ENCODE measurements at places on chromosomes 5 and 9.

DNA sequence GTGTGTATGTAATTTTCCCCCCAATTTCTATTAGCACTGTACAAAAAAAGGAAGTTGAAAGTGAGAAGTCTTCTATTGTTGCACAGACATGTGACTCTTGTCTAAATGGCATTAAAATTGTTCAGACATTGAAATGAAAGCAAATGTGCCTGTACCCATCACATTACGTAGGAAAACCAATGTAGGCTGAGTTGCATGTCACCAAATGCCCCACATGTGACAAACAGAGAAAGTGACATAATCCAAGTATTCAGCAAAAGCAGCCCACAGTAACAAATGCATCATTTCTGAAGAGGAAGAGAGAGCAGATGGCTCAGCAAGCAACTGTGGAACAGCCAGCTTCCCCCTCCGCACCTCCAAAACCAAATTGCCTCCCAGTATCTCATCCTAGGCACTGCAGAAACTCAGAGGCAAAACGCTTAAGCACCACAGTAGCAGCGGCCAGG is 161.5 kb upstream of the NR4A3 start:
- DNase-seq = no peak

DNA sequence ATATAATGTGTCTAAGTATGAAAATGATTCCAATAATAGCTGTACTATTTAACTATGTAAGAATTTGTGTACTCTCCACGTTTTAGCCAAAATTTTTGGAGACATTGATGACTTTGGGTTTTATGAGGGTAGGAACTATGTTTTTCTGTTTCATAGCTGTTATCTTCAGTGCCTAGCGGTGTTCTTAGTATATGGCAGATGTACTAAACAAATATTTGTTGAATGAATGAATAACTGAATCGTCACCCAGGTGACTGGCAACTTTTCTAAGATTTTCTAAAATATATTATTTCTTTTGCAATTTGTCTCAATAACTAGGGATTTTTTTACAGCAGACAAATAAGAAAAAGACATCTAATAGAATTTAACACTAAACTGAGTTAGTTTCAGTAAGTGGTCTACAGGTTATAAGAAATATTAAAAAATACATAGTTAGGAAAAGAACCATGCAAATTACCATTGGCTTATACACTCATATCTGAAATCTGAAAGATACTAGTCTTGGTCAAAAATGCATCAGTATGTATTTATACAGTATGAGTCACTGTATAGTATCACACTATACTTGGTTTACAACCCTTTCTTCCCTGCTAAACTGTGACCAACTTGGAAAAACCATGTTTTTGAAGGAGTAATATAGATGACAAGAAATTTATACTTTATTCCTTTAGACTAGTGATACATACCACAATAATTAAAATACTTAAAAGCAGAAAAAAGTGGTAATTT is 10.5 kb upstream of the ERCC6L2 start:
- no peak for DNase-seq

GRCh38 chr5:2335125-2335732 is 416.2 kb downstream of the IRX2 start:
- DNase-seq = no peak

- no peak for DNase-seq
These were observed 142.8 kb downstream of the NSG2 start for GRCh38 chr5:174188295-174188694.

DNA sequence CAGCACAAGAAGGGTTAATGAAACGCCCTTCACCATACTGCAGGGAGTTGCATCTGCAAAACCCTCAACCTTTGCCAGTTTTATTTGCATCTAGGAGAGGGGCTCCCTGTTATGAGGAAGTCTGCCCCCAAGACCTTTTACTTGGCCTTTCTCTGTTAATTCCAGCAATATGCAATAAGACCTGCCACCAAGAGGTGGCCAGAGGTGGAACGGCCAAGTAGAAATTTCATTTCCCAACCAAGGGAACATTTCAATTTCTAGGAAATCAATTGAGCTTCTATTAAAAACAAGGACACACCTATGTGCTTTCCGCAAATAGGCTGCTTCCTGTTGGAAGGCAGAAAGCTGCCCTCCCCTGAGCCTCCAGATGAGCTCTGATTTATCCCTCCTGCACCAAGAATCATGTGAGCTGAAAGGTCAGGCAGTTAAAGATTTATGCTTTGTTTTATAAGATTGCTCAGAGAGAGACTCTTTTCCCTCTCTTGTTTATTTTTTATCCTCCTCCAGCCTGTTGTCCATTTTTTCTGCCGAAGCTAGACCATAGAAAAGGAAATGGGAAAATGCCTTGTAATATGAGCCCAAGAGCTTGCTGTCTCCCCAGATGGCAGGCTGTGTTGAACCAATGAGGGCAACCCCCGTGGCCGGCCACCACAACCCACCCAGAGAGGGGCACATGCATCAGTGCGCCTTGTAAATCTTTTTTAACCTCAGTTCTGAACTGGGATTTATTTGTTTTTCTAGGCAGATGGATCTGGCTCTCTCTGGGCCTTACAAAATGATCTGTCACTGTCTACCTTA is 572.8 kb downstream of the TLE1 start:
- DNase-seq = no peak

DNA sequence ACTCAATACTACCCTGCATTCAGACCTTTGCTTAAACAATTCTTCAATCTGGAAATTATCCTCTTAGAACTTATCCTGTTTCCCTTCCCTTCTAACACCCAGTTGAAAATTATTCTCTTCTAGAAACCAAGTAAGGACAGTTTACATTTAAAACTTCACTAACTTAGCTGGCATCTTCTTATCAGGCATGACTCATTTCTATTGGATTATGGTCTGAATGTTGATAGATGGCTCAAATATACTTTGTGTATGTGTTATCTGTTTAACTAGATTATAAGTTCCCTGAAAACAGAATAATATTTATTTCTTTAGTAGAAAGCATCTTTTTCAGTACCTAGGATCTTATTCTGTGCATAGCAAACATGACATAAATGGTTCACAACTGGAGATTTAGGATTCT is 161.9 kb downstream of the PPP2R2B start:
- no peak for DNase-seq

GRCh38 chr9:105431424-105432246 is 16.2 kb upstream of the FSD1L start:
- DNase-seq = no peak

DNA sequence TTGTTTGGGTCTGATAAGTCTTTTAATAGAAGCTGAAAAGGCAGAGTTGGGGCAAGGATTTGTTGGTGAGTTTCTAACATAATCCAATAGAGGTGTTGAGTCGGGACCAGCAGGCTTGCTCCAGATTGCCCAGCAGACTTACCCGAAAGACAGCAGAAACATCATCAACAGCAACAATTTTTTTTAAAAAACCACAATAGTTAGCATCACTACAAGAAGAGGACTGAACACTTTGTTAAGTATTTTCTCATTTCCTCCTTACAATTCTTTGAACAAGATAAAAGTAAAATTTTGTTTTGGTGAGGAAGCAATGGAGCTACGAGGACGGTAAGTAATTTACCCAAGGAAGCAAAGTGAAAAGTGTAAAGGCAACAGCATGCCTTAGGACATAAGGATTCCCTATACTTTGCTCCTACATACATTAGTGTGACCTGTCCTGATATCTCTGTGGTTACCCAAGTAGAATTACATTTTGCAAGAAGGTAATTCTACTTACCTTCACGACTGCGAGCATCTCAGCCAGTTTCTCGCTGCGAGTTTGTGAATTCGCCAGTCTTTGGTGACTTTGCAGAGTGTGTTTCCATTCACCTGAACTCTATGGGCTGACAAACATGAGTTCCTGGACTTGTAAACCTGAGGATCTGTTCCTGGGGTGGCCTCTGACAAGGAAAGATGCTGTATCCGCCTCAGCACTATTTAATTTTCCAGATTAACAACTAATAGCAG is 13.2 kb downstream of the ITK start:
- no peak for DNase-seq

DNA sequence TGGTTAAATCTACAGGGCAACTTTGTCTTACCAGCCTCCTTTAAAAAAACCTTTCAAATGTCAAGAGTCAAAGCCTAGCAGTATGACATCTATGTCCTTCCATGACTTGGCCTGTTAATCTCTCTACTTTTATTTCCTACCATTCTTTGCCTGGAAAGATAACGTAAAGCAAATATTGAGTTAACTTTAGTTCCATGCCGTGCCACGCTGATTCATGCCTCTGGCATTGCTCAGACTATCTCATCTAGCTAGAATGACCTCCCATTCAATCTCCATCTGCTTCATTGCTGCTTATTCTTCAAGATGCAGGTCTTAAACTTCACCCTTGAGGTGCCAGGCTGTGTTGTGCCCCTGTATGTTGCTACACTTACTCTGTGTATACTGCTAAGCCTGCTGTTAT is 729.8 kb downstream of the EFNA5 start:
- DNase-seq = no peak

DNA sequence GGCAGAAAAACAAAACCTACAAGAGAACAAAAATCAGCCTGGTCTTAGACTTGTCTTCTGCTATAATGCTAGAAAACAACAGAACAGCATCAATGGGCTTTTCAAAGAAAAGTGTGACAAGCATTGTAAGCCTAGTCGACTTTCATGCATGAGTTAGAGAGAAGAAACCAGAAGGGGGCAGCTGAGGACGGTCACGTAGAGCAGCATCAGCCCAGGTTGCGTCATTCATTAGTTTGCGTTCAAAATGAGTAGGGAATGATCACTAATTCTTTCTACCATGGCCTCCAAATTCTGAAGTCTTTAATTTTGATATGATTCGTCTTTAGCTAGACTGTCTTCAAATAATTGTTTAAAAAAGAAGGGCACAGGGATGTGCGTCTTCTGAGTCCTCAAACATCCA is 4.7 kb upstream of the ISCA1 start:
- no peak for DNase-seq

DNA sequence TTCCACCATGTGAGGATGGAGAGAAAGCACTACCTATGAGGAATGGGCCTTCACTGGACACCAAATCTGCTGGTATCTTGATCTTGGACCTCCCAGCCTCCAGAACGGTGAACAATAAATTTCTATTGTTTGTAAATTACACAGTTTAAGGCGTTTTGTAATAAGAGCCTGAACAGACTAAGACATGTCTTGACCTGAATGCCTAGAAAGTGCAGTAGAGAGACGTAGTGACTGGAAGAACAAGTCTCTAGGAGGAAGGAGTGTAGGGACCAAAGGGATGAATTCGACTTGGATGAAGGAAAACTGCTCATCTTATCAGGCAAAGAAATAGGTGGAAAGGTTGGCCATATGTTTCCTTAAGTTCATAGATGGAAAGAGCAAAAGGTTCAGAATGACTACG is 309.8 kb upstream of the RGMB start:
- DNase-seq = no peak

- DNase-seq = peak; percentile 42
These were observed 2.2 kb upstream of the S1PR3 start for GRCh38 chr9:88988796-88989641.

DNA sequence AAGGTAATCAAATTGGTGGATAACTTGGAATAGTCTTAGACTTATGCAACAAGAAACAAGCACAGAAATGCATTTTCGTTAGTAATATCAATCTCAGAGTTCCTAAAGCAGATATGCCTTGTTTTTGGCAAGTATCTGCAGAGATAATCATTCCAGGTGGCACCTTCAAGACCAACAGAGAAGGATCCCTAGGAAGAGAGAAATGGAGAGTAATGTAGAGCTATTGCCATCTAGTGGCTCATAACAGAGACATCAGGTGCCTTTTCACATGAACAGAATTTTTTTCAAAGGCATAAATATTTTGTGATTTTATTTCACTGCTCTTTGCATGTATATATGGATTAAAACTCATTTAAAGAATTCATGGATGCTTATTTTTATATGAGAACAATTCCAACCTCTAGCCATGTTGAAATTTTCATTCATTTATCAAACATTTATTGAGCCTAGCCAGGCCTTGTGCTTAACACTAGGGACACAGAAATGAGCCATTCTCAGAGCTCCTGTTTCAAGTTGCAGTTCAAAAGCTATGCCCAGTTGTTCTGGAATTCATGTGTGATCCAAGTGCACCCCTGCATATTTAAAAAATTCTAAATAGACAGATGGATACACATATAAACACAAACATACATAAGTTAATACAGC is 117.5 kb upstream of the OR13F1 start:
- no peak for DNase-seq

DNA sequence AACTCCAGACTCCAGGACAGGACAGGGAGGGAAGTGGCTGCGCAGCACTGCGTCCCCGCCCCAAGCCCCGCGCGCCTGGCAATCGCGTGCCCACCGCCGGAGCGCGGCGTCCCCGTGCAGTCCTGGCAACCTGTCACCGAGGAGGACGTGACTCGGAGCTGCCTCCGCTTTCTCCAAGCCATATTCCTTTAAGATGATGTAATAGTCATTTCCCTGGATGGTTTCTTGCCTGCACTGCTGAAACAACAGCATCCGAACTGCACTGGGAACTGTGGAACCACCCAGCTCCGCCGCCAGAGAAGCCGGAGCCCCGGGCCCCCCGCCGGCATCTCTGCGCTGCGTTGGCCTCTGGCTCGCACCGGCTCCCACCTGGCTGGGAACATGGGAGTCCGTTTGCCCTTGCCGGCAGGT is 34.5 kb downstream of the KCTD16 start:
- peak; percentile 63 for DNase-seq

- no peak for DNase-seq
These were observed 53.2 kb upstream of the FBXW11 start for GRCh38 chr5:172059661-172060100.

- no peak for DNase-seq
These were observed 46.7 kb upstream of the UBQLN1 start for GRCh38 chr9:83754383-83754977.

- no peak for DNase-seq
These were observed 3.0 kb downstream of the NUDT2 start for GRCh38 chr9:34332076-34332964.

DNA sequence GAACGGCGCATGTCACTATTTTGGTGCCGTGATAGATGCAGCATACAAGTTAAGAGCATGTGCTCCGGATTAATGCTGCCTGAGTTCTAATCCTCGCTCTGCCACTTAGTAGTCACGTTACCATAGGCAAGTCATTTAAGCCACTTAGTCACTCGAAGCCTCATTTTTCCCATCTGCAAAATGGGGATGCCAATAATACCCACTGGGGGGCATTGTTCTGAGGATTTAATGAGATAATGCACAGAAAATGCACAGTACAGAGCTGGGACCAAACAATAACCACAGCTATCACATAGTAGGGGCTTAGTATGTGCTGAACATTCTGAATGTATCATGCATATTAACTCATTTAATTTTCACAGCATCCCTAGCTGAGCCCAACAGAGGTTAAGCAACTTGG is 9.1 kb downstream of the NIPAL4 start:
- DNase-seq = no peak

GRCh38 chr9:136538599-136539426 is 7.0 kb downstream of the NOTCH1 start:
- no peak for DNase-seq

DNA sequence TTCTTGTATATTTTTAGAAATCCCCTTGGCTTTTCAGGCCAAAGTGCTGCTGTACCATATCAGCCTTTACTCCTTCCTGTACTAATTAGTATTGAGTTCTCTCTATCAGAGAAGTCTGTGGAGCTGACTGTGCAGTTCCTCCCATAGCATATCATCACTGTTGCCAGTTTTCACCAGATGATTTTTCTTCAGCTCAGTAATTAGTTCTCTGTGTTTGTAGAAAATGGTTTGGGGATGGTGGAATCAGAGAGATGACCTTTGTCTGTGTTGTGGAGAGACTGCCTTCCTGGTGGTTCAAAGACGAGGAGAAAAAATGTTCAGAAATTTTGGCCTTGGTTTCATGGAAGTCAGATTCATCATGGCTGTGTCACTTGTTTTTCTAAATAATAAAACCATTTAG is 227.5 kb upstream of the ACTBL2 start:
- no peak for DNase-seq
